ENCODE measurements at places on chromosomes 3 and 15.

DNA sequence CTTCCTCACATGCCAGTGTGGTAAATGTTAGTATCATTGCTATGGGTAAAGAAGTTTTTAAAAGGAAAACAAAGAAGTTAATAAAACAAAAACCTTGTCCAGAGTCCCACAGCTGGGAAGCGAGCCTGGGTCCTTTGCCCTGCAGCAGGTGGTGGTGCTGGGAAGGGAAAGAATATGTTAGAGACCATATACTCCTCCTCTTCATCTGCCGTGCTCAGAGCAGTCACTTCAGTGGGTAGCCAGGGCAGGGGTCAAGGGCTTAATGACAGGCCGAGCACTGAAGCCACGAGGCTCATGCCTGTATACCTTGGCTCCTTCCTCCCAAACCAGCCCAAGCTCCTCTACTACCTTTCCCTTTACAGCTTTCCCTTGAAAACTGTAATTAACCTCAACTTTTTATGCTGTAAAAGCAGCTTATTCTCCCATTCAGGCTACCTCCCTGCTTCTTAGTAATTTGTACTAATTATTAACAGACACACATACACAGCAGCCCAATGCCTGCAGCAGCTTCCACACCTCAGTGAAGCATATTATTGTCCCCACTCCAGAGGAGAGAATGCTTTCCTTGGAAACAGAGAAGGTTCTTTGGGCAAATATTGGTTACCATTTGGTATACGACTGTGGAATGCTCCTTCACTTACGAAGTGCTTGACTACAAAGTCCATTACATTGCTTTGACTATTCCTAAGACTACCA, 362.1 kb downstream of the EPHB1 start:
- DNase-seq: no peak

- peak; percentile 64 for DNase-seq
These were observed 31.5 kb upstream of the AP4E1 start for GRCh38 chr15:50876989-50877360.

DNA sequence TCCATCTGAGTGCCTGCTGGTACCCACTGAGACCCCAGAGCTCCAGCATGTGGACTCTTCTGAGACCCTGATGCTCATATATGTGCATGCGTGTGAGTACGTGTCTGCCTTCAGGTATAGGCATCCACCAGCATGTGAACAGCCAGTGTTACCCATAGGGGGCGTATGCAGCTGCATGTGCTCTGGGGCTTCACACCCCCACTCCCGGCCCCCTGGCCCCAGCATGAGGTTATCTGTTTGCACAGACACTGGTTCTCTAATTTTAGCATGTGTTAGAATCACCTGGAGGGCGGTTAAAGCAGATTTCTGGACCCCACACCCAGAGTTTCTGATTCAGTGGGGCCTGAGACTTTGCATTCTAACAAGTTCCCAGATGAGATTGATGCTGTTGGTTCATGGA, 824 bp upstream of the CILP start:
- DNase-seq: no peak

GRCh38 chr15:96336596-96337364, 6.3 kb downstream of the NR2F2 start:
- DNase-seq: no peak

DNA sequence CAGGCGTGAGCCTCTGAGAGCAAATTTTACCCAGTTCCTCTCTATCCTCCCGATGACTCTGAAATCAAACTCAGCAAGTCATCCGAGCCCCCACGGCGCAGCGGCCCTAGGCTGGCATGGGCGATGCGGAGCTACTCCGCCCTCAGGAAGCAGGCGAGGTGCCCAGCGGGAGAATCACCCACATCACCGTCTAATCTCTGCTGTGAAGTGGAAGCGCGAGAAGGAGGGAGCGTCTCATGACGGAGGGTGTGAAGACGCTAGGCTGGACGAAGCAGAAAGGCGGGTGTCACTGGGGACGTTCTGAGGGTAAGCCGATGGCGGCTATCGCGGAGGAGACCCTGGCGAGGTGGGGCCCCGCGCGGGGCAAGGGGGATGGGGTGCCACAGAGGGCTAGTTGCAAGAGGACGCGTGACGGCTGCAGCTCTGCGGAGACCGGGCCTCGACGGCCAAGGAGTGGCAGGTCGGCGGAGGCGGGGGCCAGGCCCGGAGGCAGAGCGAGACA, 9.1 kb upstream of the GNAI2 start:
- no peak for DNase-seq
